ENCODE measurements at places on chromosomes 12 and 14.

GRCh38 chr12:4107911-4108697 lies 165.5 kb upstream of the CCND2 start:
- no peak for DNase-seq

DNA sequence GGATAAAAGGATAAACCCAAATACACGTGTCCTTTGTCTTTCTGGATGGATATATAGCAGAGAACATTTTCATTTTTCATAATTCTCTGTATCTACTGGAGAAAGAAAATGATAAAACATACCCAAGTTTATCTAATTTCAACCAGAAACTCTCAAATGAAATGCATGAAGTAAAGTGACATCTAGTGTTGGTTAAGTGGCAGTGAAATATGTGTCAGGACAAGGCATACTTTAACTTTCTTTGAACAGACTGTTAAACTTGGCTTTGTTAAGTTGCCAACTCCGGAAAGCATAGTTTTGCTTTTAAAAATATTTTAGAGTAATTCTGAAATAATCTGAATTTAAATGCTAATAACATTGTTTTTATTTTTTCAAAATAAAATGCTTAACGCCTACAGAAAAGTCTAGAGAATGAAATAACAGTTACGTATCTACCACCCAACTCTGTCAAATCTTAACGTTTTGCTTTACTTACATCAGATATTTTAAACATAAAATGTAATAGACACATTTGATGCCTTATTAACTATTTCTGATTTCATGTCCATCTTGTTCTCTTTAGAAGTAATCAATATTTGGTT lies 25.2 kb upstream of the NTN4 start:
- DNase-seq, result no peak

DNA sequence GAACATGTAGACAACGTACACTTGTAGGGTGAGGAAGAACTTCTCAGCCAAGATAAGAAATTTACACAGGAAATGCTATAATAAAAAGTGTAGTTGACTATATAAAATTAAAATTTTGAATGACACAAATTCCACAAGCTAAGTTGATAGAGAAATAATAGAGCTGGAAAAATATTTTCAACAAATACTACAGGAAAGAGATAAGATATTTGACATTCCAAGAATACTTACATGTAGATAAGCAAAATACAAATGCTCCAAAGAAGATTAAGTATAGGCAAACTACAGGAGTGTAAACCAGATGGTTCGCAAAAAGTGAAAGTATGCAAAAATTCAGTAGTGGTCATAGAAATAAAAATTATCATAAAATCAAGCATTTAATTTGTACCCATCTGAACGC lies 49.2 kb upstream of the ANP32D start:
- no peak for DNase-seq

GRCh38 chr12:40742041-40742440 lies 49.8 kb downstream of the CNTN1 start:
- no peak for DNase-seq

DNA sequence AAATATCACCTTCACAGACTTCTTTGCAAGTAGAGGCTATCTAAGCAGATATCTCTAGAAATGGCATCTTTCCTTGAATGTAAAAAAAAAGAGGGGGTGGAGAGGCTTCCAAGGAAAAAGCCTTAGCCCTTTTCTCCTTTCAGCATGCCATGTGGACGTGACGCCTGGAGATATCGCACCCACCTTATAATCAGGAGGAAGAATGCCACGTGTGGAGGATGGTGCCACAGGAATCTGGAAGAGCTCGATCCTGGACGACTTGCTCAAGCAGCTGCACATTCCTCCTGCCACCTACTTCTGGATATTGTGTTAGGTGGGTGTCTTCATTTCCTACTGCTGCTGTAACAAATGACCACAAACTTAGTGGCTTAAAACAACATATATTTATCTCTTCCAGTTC lies 203.6 kb downstream of the NUAK1 start:
- no peak for DNase-seq

DNA sequence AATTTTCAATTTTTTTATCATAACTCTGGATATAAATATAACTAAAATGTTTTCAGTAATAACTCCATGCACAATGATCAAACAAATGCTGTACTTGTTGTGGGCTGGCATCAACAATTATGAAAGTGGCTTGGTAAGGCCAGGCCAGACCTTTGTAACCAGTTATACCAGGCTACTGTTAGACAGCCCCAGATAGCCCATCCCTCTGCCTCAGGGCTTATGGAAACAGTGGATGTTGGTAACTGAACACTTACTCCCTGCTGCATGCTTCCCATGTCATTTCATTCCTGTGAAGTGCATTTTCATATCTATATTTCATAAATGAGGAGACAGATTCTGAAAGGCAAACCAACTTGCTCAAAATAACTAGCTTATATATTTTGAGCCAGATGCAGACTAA lies 195.0 kb downstream of the SYT1 start:
- no peak for DNase-seq

GRCh38 chr14:50064993-50065392 lies 51.4 kb downstream of the VCPKMT start:
- no peak for DNase-seq

GRCh38 chr12:6970096-6970527 lies 352 bp downstream of the PHB2 start:
- DNase-seq, result no peak

DNA sequence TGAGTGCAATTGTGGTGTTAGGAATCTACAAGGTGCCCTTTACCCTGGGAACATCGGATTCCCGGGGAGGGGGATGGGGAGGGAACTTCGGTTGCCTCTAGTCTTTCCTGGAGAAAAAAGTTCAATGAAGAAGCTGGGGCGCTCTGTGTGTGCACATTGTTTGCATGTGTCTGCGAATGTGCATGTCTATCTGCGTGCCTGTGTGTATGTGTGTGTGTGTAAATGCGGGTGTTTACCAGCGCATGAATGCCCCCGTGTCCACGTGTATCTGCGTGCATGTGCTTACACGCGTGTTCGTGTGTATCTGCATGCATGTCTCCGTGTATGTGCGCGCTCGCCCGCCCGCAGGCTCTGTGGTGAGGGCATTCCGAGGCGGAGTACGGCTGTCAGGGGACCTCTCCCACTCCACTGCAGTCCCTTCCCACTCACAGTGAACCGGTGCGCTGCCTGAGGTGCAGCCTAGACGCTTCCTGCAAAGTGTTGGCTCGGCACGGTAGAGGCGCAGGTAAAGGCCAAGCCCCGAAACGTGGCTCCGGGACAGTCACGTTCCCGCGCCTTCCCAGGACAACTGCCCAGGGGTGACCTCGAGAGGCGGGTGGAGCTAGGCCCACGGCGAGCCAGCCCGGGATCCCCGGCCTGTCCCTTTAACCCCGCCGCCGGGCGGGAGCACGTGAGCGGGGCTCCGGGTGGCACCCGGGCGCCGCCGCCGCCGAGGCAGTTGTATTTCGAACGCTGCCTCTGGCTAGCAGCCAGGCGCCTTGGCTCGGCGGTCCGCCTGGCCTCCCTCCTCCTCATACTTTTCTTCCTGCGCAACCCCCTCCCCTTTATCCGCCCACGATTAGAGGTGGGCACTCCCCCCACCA lies 539 bp upstream of the HMGA2 start:
- no peak for DNase-seq

DNA sequence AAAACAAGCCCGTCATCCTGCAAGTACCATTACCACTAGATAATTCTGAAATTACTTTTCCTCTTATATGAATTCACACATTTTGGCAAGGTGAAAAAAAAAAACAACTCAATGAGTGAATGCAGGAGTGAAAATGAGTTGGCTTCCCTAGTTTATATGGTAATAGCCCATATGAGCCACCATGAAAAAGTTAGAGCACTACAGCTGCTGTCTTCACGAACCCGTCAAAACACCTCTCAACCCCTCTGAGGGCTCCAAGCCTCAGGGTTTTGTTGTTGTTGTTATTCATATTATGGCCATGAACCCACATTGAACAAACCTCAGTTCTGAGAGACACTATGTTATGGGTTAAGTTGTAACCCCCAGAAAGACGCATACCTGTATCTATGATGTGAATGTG lies 289.9 kb upstream of the CAND1 start:
- no peak for DNase-seq

GRCh38 chr12:68336889-68337303 lies 4.7 kb upstream of the MDM1 start:
- DNase-seq, result no peak

DNA sequence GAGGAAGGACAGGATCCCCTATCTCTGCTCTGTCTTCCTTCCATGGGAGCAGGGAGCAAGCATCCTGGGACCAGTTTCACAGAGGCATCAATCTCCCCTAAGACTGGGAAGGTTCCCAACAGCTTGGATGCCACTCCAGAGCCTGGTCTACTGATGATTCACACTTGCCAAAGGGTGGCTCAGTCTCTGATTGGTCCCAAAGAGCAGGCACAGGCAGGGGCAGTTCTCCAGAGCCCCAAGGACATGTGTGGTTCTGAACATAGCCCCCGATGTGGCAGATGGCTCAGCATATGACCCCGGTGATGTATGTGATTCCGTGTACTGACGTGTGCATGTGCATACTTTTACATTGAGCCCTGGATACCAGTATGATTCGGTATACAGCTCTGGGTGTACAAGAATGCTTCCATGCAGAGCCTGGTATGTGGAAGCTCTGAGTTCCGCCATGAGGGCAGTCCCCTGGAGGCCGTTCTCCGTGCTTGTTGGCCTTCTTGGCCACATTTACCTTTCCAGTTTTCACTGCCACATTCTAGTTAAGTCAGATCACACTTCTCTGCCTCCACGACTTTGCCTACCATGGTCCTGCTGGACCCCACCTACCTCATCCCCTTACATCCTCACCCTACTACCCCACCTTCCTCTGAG lies 21.2 kb downstream of the ITGA7 start:
- no peak for DNase-seq

- no peak for DNase-seq
Observed at GRCh38 chr14:89303456-89304435, 113.3 kb downstream of the FOXN3 start.

- no peak for DNase-seq
Observed at GRCh38 chr14:73269729-73270531, 32.6 kb downstream of the PAPLN start.

DNA sequence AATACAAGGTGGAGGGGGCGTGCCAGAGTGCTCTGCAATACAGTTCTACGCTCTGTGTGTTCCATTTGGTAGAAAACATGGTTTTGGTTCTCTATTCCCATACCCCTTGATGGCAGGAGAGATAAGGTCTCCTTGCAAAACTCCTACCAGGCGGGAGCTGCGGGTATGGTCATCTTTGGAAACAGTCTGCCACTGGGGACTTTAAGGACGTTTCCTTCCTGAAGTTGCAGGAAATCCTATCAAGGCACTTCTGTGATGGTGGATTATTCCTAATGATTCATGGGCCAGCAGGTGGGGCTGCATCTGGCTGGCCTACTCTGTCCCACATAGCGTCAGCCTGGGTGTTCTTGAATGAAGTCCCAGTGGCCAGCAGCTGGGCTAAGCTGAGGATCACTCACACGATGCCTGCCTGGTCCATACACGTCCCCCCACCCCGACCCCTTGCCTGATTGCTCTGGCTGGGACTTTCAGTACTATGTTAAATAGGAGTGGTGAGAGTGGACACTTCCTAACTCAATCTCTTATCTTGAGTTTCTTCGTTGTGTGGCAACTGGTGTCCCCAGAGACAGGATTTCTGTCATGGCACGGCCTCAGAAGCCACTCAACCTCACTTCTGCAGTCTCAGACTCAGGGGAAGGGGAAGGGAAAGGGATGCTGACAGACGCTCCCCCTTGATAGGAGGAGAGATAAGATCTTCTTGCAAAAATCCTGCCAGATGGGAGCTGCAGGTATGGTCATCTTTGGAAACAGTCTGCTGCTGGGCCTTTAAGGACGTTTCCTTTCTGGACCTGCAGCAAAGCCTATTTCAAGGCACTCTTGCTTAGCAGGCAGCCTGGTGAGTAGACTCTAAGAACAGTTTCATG lies 61.0 kb upstream of the FKBP4 start:
- no peak for DNase-seq

GRCh38 chr14:26597589-26598080 lies at the start of gene NOVA1:
Gene NOVA1, minus strand, starts transcription at chr14:26598033. Its CDS starts 597 bp downstream, at chr14:26597436.
- no peak for DNase-seq

GRCh38 chr12:113161415-113162016 lies 12.0 kb downstream of the CFAP73 start:
- DNase-seq, result no peak

DNA sequence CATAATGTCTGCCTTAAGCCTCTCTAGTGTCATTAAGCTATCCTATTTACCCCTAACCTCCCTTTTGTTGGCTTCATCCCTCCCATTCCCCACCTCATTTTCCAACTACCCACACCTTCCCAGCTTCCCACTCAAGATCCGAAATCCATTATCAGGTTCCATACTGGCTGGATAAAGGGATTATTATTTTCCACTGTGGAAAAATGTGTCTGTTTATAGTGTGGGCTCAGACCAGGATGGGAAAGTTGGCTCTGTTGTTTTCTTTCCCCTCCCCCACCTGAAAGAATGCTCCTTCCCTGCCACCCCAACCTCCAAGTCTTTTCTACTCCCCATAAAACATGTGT lies 49.8 kb downstream of the SUSD6 start:
- DNase-seq, result no peak

DNA sequence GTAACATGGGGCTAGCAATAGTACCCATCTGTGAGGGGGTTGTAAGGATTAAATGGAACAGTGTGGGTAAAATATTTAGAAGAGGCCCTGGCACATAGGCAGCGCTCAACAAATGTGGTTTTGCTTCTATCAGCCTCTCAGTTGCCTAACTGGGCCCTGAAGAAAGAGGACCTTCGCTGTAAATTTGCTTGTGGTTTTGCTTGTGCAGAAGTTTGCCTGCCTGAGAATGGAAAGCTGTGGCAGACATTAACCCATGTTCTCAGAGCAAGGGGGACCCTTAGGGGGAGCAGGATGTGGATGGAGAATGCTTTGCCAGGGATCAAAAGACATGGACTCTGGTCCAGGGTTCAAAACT lies 160.1 kb downstream of the BRMS1L start:
- no peak for DNase-seq

DNA sequence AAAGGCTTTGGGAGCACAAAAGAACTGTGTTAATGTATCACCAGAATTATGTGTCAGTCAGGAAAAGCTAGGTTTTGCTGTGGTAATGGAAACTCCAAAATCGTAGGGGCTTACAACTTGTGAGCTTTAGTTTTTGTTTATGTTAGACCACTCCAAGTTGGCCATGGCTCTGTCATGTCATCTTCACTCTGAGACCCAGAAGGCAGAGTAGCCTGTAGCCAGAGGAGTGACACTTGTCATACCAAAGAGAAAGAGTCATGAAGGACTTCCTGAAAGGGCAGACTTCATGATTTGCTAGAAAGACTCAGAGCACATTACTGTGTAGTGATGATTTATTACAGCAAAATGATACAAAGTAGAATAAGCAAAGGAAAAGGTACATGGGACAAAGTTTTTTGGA lies 133.6 kb upstream of the SSTR1 start:
- DNase-seq, result no peak

- DNase-seq, result no peak
Observed at GRCh38 chr12:39897315-39897714, 208.6 kb downstream of the SLC2A13 start.

- no peak for DNase-seq
Observed at GRCh38 chr12:116600959-116601918, 42.1 kb downstream of the MAP1LC3B2 start.

All from stimulated activated CD8-positive, alpha-beta memory T cell treated with anti-CD3 and anti-CD28 coated beads, Interleukin-4, amount 100 ng/mL, for 1 hour (primary cell).